Activated CD4-positive, alpha-beta memory T cell treated with anti-CD3 and anti-CD28 coated beads, Interleukin-2, amount 10 ng/mL, durations not matched to agents 7 days and 5 days (primary cell): ENCODE measurements at places on chromosomes 5 and 9. TPM values are rescaled to one million over a fixed set of nuclear protein-coding genes. Genes with fewer than 3 reads are reported as not detected.
A peak's percentile ranks its signal among the peaks of the same experiment; 100 is the strongest.

GRCh38 chr9:117278471-117279035 is 136.3 kb downstream of the ASTN2 start:
- DNase-seq, result no peak

GRCh38 chr9:79701651-79702050 is 129.9 kb downstream of the TLE4 start:
- DNase-seq, result no peak

DNA sequence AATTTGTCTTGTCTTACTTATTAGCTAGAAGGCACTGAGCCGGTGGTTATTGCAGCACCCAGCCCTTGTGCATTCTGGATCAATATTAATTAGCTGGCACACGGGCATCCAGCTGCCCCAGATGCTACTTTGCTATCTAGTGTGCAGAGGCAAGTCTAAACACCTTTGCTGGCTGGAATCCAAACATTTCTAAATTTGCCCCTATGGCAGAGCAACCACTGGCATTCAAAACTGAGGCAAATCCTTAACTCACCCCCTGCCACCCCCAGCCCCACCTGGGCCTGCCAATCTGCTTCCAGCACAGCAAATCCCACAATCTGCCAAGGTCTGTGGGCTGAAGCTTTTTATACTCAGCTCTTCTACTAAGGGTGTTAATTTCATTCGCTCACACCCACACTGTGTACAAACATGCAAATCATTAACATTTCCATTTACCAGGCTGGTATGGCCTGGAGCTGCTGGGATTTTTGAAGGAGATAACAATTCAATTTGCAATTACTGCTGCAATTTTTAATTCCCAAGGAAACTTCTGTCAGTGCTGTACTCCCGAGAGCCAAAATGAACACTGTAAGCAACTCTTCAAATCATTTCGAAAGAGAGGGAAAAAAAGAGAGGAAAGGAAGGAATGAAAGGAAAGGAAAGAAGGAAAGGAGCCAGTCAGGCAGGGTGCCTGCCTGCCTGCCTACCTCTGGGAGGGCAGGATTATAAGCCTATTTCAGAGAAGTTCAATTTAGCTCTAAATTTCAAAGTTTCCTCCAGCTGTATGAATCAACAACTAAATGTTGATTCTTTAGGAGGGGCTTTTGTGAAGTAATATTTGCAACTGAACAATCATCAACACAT is 35.5 kb downstream of the RAPGEF1 start:
- DNase-seq, result no peak

Gene PAPPA
- total RNA-seq, result not detected

GRCh38 chr5:72673623-72674022 is 142.8 kb upstream of the TNPO1 start:
- DNase-seq, result no peak

Gene S1PR3
- total RNA-seq, result not detected

- DNase-seq, result no peak
Observed at GRCh38 chr9:113921396-113921925, 45.4 kb downstream of the ZNF618 start.

Gene SPINK6
- not detected for total RNA-seq

- DNase-seq, result no peak
Observed at GRCh38 chr5:150402901-150403342, 9.8 kb downstream of the CD74 start.

Gene EQTN
- total RNA-seq, result not detected

Gene DAB2
- total RNA-seq, result not detected

DNA sequence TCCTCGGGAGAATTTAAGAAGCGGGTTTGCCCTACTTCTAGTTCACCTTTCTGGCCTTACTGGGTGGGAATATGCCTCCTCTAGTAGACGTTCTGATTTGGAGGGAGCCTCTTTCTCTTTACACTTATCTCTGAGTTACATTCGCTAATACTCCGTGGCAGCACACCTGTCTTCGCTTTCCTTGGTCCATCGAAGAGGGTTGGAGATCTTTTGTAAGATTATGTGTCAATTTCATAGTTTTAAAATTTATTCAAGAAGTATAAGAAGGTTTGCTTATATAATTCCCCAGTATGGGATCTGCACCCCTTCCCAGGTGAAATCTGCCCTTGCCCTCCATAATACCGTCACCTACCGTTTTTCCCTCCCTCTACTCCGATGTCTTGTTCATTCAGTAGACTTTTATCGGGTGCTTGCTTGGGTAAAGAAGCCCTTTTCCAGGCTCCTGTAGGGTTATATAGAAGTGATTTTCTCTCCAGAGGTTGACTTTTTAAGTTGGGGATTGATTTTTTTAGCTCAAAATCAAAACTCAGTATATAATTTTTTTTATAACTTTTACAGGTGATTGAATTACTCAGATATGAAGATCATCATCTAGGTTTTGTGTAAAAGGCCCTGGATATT is 1.1 kb downstream of the GPBP1 start:
- DNase-seq, result no peak

GRCh38 chr5:174446446-174446845 is 277.9 kb upstream of the MSX2 start:
- no peak for DNase-seq

Gene CBY3
- 0.68 TPM for total RNA-seq

Gene KIAA0825
- 1.7 TPM for total RNA-seq

DNA sequence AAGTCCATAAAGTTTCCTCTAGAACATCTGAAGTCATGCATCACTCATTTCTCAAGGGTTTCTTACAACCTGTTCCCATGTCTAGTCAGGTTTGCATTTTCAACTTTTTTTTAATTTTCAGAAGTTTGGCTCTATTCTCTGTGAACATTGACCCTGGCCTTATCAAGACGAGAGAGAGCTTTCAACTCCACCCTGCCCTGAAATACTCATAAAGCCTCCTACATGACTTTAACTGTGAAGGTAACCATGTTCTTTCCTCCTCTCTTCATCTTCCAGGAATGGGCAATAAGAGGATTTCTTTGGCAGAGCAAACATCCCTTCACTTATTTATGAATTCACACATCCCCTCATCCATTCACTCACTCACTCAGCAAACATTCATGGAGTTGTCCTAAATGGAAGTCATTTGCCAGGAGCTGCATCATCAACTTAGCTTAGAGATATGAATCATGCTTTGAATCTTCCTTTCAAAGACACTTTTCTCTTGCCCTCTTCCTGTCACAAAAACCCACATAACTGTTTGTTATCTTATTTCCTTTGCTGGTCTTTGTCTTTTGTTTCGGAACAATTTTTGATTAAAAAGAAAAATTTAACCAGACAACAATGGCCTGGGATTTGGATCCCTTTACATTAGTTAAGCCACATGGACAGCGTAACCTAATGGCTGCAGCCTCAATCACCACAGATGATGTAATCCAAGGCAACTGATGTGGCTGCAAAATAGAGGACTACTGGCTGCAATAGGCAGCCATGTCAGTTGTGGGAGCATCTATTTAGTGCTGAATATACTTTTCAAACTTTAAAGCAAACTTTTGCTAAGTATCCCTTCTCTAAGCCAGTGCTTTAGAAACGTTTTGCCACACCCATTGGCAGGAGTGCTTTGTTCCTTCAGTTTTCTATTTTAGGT is 43.0 kb upstream of the GNAQ start:
- peak; percentile 51 for DNase-seq
